CD4-positive, CD25-positive, alpha-beta regulatory T cell (primary cell): ENCODE measurements at places on chromosomes 6 and 20.

- no peak for DNase-seq
These were observed 764 bp upstream of the SNAP25 start for GRCh38 chr20:10217721-10218410.

DNA sequence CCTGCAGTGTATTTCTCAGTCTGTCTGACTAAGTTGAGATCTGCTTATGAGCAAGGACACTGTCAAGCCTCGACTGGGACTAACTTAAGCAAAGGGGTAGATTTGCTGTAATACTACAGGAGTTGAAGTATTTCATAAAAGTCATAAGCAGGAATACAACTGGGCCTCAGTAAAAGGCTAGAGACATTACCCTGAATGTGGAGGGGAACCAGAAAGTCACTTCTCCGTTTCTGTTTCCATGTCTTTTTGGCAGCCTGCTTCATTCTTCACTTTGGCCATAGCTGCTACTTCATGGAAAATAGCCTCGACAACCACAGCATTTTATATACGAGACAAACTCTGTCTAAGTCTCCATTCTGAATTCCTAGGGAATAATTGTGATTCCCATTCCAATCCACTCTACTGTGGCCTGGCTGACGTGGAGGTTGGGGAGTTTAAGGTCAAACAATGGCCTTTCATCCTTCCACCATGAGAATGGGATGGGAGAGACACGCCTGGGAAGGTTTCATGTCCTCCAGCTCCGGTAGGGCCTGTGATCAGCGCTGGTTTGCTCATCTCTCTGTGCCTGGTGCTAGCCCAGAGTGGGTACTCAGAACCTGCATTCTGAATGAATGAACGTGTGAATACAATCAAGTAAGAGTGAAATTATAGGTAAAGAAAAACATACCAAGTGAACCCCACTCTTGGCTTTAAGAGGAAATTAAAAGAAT, 37.1 kb upstream of the DUSP22 start:
- no peak for DNase-seq

DNA sequence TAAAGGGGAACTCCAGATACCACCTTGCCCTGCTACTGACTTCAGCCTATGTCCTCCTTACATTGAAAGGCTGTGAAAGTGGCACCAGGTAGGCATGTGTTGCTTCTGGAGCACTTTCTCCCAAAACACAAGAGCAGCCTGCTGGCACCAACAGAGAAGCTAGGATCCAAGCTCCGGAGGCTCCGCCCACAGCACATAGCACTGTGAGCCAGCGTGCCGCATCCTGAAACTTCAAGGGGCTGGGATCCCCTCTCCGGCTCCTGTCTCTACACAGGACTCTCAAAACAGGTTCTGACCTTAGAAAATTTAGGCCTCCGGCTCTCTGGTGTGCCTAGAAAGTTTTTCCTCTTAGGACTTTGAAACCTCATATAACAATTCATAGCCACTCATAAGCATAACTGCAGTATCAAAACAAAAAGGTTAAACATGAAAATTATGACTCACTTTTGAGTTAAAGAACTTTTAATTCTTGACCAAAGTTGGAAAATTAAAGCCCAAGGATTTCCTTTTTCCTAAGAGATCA, 41.1 kb downstream of the EZR start:
- DNase-seq: no peak

- no peak for DNase-seq
These were observed 137.1 kb downstream of the LY86 start for GRCh38 chr6:6725468-6726209.

DNA sequence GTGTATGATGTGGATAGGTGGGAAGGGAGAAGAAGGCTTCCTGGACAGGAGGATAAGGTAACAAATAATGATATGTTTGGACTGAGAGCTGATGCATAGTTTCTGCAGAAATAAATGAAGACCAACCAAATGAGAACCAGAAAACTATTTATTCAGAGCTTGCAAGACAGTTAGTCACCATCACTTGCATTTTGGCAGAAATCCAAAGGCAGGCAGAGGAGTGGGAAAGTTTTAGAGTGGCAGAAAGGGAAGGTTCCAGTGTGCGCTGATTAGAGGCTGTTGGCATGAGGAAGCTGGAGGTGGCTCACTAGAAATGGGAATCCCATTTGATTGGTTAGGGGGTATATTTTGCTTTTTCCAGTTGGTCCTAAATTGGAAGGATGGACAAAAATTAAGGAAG, 13.0 kb upstream of the F13A1 start:
- DNase-seq: no peak

DNA sequence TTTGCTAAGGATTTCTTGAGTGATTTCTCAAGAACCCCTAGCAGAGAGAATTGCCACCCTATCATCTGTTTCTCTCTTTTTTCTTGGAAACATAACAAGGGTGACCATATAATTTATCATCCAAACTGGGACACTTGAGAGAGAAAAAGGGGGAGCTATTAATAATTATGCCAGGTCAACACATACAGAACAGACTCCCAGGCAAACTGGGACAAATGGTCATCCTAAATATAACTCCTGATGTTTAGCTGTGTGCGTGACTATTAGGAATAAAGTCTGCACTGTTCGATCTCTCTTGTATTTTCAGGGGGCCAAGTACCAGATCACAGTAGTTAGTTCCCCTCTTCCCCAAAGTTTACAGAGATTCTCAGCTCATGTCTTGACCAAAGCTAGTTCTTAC, 11.7 kb upstream of the HS3ST5 start:
- DNase-seq: no peak

DNA sequence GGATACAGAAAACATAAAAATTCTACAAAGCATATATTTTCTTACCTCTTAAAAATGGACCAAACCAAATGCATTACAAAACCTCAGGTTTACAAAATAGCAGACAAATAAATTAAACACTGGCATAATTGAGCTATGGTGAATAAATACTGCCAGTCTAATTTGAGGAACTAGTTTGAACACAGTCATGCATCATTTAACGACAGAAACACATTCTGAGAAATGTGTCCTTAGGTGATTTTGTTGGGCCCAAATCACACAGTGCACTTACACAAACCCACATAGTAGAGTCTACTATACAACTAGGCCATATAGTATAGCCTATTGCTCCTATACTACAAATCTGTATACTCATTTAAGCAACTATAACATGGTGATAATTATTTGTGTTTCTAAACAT, 215.6 kb downstream of the FOXC1 start:
- no peak for DNase-seq

GRCh38 chr6:74277777-74278186, 581.8 kb downstream of the CD109 start:
- DNase-seq: no peak

DNA sequence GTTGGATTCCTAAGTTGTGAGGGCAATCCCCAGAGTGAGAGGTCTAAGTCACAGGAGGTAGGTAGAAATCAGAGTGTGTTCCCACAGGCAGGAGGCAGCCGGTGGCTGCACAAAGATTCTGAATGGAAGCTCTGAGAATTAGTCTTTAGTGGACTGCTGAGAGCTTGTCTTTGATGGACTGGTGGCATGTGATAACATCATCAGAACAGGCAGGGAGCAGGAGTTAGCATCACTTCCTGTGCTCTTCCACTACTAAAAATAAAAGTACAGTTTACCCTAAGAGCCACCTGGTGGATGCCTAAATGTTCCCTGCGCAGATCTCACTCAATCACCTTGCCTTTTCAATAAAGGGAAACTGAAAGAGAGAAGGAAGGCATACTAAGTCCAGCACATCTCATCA, 294.6 kb upstream of the POU3F2 start:
- DNase-seq: no peak

- DNase-seq: no peak
These were observed 37.1 kb downstream of the AFG1L start for GRCh38 chr6:108331982-108332381.

GRCh38 chr20:709423-709822, 33.8 kb upstream of the SCRT2 start:
- DNase-seq: no peak

- peak; percentile 71 for DNase-seq
These were observed 4.1 kb upstream of the ZNF512B start for GRCh38 chr20:63973636-63974401.

- no peak for DNase-seq
These were observed 17.6 kb downstream of the WRNIP1 start for GRCh38 chr6:2782825-2783187.

DNA sequence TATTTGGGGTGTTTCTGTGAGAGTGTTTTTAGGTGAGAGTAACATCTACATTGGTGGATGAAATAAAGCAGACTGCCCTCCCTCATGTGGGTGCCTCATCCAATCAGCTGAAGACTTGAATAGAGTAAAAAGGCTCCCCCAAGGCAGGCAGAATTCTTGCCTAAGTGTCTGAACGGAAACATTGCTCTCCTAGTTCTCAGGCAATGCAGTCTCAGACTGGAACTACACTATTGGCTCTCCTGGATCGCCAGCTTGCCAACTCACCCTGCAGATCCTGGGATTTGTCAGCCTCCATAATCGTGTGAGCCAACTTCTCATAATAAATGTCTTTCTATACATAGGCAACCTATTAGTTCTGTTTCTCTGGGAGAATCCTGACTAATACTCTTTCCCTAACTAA, 5.5 kb upstream of the TMEM170B start:
- no peak for DNase-seq

DNA sequence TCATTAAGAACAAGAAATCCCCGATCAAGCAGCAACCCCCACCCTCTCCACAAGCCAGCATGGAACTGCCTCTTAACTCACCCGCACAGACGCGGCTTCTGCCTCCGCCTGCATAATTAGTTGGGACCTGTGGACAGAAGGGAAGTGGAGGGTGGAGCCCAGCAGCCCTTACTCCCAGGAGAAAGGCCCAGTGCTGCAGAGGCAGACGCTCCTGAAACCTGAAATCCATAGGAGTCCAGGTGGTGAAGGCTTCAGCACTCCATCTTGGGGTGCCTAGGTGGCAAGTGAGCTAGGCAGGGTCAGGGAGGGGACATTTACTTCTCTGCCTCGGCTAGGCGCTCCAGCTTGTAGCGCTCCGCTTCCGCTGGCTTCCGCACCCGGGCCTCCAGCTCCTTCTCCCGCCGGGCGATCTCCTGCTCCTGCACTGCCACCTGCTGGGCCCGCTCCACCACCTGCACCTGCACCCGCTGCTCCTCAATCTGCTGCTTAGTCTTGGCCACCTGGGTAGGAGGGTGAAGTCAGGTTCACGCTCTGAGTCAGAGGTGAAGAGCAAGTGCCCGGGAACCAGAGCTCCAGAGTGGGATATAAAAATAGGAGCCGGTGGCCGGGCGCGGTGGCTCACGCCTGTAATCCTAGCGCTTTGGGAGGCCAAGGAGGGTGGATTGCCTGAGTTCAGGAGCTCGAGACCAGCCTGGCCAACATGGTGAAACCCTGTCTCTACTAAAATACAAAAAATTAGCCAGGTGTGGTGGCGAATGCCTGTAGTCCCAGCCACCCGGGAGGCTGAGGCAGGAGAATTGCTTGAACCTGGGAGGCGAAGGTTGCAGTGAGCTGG, 10.7 kb downstream of the TUBB start:
- DNase-seq: peak; percentile 73

GRCh38 chr6:33797626-33798342, 6.0 kb downstream of the MLN start:
- DNase-seq: no peak

DNA sequence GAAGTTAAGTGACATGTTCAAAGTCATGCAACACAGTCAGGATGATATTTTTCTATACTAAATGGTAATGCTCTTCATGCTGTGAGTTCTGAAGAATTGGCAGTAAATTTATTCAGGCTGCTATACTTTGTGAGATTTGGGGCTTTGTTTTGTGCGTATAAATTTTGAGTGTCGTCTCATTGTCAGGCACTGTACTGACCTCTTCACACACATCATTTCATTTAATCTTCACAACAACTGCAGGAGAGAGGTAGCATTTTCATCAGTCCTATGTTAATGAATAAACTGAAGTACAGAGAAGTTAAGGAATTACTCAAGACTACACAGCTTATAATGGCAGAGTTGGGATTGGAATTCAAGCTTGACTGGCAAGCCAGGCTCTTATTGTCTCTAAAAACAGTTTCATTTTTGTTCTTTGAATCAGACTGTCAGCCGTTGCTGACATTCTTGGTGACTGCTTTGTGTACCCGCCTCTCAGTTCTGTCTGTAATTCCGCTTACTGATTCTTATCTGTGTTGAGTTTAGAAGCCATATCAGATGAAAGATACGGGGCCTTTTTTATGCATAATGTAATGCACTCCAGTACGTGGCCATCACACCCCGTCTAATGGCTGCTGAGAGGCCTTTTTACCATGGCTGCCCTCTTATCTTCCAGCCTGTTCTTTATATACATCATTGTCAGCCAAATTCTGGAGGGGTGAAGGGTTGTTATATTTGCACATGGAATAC, 274.9 kb downstream of the UTRN start:
- no peak for DNase-seq

GRCh38 chr6:87922947-87923330, 124.7 kb upstream of the SPACA1 start:
- no peak for DNase-seq

DNA sequence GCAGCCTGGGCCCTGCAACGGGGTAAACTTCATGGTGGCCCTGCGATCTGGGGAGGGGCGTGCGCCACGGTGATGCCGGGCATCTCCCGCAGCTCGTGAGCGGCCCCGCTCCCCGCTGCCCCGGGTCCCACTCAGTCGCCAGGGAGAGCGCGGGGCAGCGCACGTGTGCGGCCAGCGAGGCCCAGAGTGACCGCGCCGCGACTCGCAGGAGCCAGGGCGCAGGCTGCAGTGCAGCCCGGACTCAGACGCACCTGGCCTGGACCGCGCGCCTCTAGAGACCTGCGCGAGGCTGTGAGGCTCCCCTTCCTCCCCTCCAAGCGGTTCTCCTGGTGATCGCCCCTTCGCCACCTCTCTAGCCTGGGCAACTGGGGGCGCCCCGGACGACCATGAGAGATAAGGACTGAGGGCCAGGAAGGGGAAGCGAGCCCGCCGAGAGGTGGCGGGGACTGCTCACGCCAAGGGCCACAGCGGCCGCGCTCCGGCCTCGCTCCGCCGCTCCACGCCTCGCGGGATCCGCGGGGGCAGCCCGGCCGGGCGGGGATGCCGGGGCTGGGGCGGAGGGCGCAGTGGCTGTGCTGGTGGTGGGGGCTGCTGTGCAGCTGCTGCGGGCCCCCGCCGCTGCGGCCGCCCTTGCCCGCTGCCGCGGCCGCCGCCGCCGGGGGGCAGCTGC, 652 bp downstream of the BMP6 start:
- no peak for DNase-seq

DNA sequence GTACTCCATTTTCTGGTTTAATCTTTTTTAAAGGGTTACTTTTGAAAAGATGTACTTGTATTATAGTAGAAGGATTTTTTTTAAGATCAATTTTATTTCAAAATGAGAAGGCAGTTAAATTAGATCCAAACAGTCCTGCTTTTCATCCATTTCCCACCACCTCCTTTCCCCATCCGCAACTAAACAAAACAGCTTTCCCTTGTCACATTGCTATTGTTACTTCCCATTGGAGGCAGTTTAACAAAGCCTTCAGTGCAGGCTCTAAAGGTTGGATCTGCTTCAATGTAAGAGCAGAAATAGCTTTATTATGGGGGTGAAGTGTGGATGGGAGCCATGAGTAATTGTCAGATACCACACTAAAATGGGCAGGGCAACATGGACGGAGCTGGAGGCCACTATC, 65.7 kb downstream of the LRRC1 start:
- DNase-seq: no peak

GRCh38 chr6:72238900-72239299, 352.6 kb downstream of the RIMS1 start:
- no peak for DNase-seq
